ENCODE measurements at places on chromosomes 13 and 19. TPM values are rescaled to one million over a fixed set of nuclear protein-coding genes. Genes with fewer than 3 reads are reported as not detected.

CNFN gene
- total RNA-seq: 38.2 TPM

ZNF729 gene
- not detected for total RNA-seq

PABPC3 gene
- 0.14 TPM for total RNA-seq

MYO1F gene
- total RNA-seq: 0.25 TPM

NECTIN2 gene
- 90.3 TPM for total RNA-seq

ZNF534 gene
- not detected for total RNA-seq

ZNF439 gene
- total RNA-seq: not detected

KLK15 gene
- not detected for total RNA-seq

MARK4 gene
- total RNA-seq: 6.7 TPM

SLITRK5 gene
- 0.62 TPM for total RNA-seq

LRP3 gene
- 50.5 TPM for total RNA-seq

ZSCAN18 gene
- total RNA-seq: 2.7 TPM

PEAK3 gene
- total RNA-seq: not detected

SELENOV gene
- not detected for total RNA-seq

PEX11G gene
- 1.8 TPM for total RNA-seq

DLEU7 gene
- total RNA-seq: not detected

CEBPA gene
- total RNA-seq: 9.8 TPM

IGFL2 gene
- total RNA-seq: 0.83 TPM

ZNF724 gene
- total RNA-seq: 0.76 TPM

CLEC17A gene
- total RNA-seq: not detected

CGB5 gene
- 1.4 TPM for total RNA-seq

DMWD gene
- total RNA-seq: 34.3 TPM

PRX gene
- 1.3 TPM for total RNA-seq

PRR20C gene
- not detected for total RNA-seq

SMIM7 gene
- 74.0 TPM for total RNA-seq

LIM2 gene
- not detected for total RNA-seq

PTPRS gene
- 28.6 TPM for total RNA-seq

IZUMO4 gene
- total RNA-seq: 0.17 TPM

MAMSTR gene
- total RNA-seq: 0.26 TPM
